ENCODE measurements at places on chromosomes 16 and 17. TPM values are rescaled to one million over a fixed set of nuclear protein-coding genes. Genes with fewer than 3 reads are reported as not detected.
A peak's percentile ranks its signal among the peaks of the same experiment; 100 is the strongest.

The SLC4A1 gene
- total RNA-seq, result not detected

The TP53TG3B gene
- total RNA-seq, result not detected

The NGFR gene
- total RNA-seq, result 4.5 TPM

The MT1B gene
- total RNA-seq, result not detected

The SPATA22 gene
- total RNA-seq, result not detected

The MT3 gene
- total RNA-seq, result not detected

The MAF gene
- total RNA-seq, result 6.3 TPM

The AARS1 gene
- total RNA-seq, result 338 TPM

The CX3CL1 gene
- total RNA-seq, result not detected

The JPH3 gene
- total RNA-seq, result not detected

- DNase-seq, result no peak
These were observed 1.4 kb upstream of the RHBDF2 start for GRCh38 chr17:76502341-76503211.

GRCh38 chr17:81018044-81018802 is 16.7 kb upstream of the BAIAP2 start:
- peak; percentile 33 for DNase-seq

DNA sequence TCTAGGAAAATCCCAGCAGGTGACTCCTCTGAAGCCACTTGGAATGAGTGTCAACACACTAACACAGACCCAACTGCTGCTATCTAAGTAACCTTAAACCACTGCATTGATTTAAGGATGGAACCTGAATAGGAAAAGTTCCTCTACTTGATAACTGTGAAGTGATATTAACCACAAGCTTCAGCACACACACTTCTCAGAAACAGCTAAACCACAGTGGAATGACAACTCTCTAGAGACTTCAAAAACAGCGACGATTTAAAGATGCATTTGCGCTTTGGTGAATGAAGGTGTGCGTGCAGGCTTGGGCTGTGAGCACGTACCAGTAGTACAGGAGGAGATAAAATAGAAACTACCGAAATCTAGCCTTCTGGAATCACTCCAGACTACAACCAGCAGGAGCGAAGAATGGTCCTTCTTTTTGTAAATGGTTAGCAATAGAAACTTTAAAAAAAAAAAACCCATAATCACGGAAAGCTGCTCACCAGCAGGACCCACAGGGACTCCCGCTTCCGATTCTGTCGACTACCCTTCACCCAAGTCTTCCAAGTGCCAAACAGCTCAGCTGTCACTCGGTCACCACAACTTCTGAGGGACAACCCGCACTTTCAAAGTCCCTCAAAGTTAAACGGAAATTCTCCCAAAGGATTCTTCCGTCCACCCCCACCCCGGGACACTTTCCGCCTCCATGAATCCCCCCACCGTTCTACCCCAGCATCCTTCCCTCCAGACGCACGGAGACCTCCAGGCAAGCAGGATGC is 137.7 kb upstream of the CORO6 start:
- peak; percentile 12 for DNase-seq

GRCh38 chr17:64336760-64337413 is 53.8 kb downstream of the PECAM1 start:
- no peak for DNase-seq

DNA sequence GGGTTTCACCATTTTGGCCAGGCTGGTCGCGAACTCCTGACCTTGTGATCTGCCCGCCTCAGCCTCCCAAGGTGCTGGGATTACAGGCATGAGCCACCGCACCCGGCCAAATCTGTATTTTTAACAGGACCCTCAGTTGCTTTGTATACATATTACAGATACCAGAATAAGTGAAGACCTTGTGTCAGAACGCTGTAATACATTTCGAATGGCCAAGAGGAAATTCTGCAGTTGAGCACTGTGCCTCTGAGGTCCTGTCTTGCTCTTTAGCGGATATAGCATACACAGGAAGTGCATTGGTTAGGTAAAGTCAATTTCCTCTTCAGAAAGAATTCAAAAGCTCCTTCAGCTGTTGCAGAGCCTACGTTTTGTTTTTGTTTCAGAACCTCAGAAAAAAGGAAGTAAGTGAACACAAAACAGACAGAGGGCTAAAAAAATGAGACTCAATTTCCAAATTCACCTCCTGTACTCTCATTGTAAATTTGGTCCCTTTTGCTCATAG is 15.7 kb downstream of the CRLF3 start:
- no peak for DNase-seq

GRCh38 chr16:28069971-28070794 is 6.7 kb upstream of the GSG1L start:
- no peak for DNase-seq

DNA sequence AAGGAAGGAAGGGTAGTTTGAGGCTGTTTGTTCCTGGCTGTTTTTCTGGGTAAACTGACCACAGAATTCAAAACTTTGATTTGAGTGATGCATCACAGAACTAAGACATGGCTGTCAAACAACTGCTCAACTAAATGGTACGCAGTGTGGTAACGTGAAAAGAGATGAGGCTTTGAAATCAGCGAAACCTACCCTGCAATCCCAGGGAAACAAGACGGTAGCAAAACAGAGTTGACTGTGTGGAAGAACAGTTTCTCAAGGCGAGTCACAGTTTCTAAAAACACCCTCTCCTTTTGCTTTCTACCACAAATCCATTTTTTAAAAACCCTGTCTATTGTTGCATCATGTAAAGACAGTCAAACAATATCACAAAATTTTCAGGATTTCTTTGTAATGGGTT is 156.0 kb upstream of the MAF start:
- DNase-seq, result peak; percentile 14

DNA sequence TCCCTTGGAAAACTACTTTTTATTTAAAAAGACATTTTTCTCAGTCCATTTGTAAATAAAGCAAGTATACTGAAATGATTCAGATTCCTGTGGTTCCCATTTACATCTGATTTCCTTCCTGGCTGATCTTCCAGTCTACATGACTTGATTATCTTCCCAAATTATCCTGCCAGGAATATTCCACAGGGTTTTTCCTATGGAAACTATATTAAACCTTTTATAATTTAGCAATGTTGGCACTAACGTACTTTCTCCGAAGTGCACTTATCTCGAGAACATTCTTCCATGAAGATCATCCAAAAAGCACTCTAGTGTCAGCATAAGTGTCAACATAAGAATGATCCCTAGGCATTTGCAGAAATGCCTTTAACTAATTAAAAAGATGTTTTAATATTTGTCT is 347.7 kb upstream of the KIF2B start:
- no peak for DNase-seq

- no peak for DNase-seq
These were observed 38.1 kb downstream of the PIK3R5 start for GRCh38 chr17:8927395-8927794.

- DNase-seq, result no peak
These were observed 15.9 kb downstream of the FLOT2 start for GRCh38 chr17:28881533-28882056.

DNA sequence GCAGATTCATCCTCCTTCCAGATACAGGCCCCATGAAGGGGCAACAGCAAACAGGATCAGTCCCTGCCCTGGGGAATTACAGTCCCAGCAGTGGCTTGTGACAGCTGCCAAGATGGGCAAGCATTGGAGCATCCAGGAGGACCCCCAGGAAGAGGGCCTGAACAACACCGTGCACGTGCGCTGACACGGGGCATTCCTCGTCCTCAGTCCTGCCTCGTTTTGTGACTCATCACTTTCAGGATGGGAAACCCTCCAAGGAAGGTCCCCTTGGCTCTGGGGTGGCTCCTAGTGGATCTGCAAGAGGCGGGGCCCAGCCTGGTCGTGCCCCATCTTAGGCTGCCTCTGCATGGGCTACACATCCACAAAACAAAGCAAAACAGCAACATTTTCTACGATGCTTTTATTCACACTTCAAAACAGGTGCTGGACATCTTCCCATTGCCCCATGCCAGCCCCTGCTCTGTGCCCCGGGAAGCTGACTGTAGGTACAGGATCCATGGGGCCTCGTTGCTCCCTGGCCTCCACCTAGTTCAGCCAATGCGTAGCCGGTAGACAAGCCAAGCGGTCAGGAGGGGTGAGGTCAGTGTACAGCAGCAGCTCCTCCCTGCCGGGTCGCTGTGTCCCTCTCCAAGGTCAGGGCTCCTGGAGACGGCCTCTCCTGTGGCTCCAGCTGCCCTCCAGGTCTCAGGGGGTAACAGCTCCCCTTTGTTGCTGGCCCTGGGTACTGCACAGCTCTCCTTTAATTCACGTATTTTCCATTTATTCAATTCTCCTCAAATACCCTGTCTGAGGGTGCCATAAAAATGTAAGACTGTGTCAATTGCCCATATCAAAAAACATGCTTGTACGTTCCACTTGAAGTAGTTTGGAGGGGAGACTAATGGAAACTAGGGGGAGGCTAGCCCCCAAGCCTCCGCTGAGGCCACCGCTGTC is 32.2 kb downstream of the ACTG1 start:
- DNase-seq, result peak; percentile 30

DNA sequence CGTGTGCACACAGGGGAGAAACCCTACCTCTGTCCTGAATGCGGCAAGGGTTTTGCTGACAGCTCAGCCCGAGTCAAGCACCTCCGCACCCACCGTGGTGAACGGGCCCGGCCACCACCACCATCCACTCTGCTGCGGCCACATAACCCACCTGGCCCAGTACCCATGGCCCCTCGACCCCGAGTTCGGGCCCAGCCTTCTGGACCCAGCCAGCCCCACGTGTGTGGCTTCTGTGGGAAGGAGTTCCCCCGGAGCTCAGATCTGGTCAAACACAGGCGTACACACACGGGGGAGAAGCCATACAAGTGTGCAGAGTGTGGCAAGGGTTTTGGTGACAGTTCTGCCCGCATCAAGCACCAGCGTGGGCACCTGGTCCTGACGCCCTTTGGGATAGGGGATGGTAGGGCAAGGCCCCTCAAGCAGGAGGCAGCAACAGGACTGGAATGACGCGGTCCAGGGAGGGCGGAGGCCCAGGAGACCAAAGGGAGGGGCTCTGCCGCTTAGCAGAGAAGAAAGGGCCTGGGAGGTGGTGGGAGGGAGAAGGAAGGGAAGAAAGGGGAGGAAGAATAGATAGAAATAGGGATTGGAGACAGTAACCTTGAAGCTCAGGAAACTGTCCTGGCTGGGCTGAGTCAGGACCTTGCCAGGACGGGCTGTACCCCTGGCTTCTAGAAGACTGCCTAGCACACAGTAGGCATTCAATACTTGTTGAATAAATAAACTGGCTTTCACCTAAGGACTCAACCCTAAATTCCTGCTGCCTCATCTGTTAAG is 3.6 kb downstream of the ZNF48 start:
- DNase-seq, result no peak

DNA sequence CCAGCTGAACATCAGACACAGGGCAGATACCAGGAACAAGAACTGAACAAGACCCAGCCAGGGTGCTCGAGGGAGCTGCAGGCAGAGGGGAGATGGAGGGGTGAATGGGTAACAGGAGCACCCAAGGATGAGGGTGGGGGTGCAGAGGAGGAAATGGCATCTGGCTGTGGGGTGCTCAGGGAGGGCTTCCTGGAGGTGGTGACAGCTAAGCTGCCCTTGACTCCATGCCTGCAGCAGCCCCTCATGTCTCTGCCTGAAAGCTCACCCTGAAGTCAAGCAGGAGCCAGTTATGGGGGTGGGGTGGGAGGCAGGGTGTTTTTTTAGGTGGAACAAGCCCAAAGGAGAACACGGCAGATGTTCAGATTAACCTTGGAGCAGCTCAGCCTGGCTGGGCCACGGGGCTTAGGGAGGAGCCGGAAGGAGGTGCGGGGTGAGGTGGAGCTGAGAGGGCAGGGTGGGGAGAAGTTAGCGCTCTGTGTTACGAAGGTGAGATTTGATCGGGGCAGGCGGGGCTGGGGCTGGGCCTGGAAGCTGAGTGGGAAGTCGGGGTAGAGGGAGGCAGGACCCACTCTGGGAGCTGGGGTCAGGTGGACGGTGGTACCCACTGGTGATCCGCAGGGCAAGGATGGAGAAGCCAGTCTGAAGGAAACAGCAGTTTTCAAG is 143.0 kb downstream of the ENGASE start:
- no peak for DNase-seq

DNA sequence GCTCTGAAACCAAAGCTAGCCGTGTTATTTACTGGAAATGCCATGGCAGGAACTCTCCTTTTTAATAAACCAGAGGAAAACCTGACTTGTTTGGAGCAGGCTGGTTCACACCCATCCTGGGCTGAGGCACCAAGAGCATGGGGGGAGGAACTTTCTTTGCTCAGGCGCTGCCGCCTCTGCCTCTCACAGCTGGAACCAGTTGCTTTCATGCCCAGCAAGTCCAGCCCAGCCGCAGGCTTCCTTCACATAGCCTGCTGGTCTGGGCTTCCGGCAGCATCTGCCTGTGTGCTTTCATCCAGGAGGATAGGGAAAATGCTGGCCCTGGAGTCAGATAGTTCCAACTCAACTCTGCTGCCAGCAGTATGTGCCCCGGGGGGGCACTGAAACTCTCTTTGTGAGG is 88.1 kb upstream of the ASIC2 start:
- no peak for DNase-seq

DNA sequence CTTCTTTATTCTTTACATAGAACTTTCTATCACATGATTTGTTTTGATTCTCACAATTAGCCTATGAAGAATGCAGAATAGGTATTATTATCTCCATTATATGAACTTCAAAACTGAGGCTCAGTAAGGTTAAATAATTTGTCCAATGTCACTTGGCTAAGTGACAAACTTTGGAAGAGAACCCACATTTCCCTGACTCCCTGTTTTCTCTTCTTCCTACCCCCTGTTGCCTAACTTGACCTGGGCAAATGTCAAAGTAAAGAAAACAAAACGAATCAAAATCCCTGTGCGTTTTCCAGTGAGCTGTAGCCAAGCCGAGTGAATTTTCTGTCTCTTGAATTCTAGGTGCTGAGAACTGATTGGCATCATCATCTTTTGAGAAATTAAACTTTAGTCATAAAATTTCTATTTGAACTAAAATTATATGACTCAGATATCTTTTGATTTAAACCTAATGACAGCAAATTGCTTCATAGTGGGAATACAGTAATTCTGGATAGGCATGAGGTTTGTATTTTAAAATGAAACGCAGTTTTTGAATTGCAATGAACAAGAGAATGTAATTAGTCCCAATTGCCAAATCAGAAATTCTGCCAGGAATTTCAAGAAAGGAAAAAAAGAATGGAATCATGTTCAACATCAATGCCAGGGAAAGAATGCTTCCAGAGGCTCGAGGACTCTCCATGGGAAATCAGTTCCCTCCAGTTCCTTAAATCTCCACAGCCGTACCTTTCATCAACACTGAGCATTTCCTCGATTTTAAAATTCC is 4.6 kb upstream of the NACA2 start:
- DNase-seq, result no peak

GRCh38 chr17:59783221-59784047 is 76.0 kb downstream of the VMP1 start:
- DNase-seq, result peak; percentile 76

- peak; percentile 82 for DNase-seq
These were observed 18.5 kb upstream of the TERF2 start for GRCh38 chr16:69404275-69404805.

DNA sequence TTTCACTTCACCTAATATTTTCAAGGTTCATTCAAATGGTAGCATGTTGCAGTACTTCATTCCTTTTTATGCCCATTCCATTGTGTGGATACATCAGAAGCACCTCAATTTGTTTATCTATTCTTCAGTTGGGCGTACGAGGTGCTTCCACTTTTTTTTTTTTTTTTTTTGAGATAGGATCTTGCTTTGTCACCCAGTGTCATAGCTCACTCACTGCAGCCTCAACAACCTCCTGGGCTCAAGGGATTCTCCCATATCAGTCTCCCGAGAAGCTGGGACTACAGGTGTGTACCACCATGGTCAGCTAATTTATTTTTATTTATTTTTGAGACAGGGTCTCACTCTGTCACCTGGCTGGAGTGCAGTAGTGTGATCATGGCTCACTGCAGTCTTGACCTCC is 22.5 kb upstream of the SPNS3 start:
- DNase-seq, result no peak

Data from bronchial epithelial cell (primary cell).